ENCODE measurements at places on chromosomes 5 and 9.
A peak's percentile ranks its signal among the peaks of the same experiment; 100 is the strongest.

GRCh38 chr9:107173422-107174180, 109.5 kb upstream of the RAD23B start:
- no peak for DNase-seq

GRCh38 chr9:82588301-82589180, 474.4 kb downstream of the RASEF start:
- DNase-seq = no peak

GRCh38 chr5:126525630-126526245, 69.3 kb downstream of the ALDH7A1 start:
- no peak for DNase-seq

GRCh38 chr9:16671591-16672137, 198.8 kb downstream of the BNC2 start:
- no peak for DNase-seq

DNA sequence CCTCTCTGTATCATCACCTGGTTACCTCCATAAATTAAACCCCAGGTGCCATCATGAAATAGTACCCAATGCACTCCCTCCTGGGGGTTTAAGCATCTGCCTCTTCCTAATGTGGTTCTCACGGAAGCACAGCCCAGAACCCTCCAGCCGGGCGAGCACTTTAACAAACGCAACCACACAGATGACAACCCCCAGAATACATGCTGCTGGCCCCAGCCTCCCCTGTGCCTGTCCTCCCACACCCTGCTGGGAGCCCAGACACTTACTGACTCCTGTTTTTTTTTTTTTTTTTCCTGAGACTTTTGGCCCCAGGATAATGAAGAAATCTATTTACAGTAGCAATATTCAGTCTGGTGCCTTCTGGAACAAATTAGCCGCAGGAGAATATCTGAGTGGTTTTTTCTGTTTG, 50.0 kb upstream of the COL5A1 start:
- no peak for DNase-seq

GRCh38 chr9:36320466-36320865, 62.2 kb upstream of the GNE start:
- no peak for DNase-seq

DNA sequence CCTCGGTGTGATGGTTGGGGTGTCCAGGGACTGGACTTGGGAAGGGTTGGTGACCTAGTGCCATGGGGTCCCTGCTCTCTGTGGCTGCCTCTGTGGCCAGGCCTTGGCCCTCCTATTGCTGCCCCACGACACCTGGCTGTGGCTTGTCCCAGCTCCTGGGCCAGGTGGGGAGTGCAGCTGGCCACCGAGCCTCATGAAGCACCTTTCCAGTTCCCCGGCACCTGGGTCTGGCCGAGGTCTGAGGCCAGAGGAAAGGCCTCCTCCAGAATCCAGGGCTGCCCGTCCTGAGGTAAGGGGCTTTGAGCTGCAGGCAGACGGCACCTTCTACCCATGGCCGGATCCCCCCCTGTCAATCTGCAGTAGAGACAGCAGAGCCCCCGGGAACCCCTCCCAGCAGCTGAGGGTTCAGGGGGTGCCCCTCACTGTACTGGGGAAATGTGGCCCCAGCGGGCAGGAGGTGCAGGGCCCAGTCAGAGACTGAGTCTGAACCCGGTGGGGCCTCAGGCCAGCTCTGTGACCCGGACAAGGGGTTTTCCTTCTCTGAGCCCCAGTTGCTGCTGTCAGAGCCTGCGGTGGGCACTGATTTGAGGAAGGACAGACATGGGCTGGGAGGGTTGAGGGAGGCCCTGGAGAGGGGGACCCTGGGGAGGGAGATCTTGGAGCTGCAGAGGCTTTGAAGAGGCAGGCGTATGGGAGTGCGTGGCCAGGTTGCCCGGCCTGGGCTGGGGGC, 54.5 kb downstream of the RXRA start:
- DNase-seq = no peak

DNA sequence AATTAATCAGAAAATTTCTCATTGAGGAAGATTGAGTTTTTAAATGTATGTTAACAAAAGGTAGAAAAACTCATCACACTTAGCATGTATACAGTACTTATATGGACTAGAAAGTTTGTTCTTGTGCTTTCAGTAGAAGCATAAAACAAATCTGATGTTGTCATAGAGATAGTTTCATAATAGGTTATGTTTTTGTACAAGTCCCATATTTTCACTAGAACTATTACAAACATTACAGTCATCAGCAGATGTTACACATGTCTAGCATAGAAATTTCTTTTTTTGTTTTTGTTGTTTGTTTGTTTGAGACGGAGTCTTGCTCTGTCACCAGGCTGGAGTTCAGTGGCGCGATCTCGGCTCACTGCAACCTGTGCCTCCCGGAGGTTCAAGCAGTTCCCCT, 131.4 kb downstream of the COMMD10 start:
- no peak for DNase-seq

DNA sequence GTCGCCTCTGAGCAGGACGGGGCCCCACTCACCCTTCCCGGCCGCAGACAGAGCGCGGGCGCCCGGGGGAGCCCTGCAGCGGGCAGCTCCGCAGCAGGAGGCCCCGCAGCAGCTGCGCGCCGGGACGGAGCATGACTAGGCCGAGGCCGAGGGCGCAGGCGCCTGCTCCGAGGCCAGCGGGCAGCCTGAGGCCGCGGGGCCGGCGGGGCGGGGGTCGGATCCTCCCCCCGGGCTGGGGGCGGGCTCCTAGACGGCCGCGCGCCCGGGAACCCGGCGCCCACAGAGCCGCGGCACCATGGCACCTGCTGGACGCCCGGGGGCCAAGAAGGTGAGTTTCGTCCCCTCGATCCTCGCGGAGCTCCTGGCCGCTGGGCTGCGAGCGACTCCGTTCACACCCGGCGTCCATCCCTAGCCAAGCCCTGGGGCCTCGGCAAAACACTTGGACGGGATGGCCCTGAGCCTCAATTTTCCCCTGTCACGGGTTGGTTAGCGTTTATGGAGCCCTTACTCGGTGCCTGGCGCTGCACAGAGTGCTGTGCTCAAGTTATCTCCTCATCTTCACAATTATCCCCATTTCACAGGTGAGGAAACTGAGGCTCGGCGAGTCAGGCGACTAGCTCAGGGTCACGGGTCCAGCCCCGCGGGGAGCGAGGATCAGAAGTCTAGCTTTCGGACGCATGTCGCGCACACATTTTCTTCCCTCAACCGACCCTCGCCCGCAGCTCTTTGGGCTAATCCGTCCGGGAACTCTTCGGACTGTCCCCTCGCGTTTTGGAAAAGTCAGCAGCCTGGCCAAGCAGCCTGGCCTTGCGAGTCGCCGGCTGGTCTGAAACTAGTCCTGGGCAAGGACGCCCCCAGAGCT, at the start of the genes BHMT2 and DMGDH:
TSS of gene BHMT2 (plus strand) at position 280 of the 862 bp plus-strand sequence. CDS start at position 296, 16 bp downstream.
TSS of gene DMGDH (minus strand) at position 187 of the 862 bp plus-strand sequence. CDS start at position 133, 54 bp downstream.
- no peak for DNase-seq

- peak; percentile 28 for DNase-seq
Observed at GRCh38 chr9:6428940-6429889, 16.2 kb downstream of the UHRF2 start.

- no peak for DNase-seq
Observed at GRCh38 chr5:1840071-1840547, 38.9 kb downstream of the NDUFS6 start.

- DNase-seq = no peak
Observed at GRCh38 chr5:96483878-96484277, 50.8 kb upstream of the PCSK1 start.

DNA sequence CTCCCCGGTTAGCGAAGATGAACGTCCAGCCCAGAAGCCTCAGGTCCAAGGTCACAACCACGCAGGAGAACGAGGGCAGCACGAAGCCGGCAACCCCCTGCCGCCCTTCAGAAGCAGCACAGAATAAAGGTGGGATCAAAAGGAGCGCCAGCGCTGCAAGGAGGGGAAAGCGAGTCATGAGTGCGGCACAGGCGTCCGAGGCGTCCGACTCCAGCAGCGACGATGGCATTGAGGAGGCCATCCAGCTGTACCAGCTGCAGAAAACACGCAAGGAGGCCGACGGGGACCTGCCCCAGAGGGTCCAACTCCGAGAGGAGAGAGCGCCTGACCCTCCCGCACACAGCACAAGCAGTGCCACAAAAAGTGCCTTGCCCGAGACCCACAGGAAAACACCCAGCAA, 5.8 kb downstream of the PPP1R26 start:
- no peak for DNase-seq

GRCh38 chr5:139392678-139393496, 2.0 kb downstream of the PROB1 start:
- peak; percentile 65 for DNase-seq

DNA sequence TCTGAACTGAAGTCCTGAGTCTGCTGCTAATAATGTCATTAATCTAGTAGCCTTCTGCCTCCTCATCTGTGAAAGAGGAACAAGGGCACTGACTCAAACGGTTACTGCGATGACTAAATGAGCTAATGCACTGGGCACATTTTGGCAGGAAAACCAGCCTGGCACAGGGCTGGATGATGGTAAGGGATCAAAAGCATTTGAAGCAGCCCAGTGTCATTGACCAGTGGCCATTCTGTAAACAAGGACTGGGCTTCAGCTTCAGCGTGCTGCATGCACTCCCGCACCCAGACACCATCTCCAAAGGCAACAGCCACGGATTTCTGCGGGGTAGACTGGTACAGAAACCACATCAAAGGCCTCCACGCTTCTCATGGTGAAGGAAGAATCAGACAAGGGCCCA, 8.0 kb downstream of the GCNT4 start:
- DNase-seq = no peak

GRCh38 chr9:113528088-113528487, 64.6 kb downstream of the RGS3 start:
- no peak for DNase-seq

- no peak for DNase-seq
Observed at GRCh38 chr5:171776770-171777759, 8.6 kb upstream of the SMIM23 start.

DNA sequence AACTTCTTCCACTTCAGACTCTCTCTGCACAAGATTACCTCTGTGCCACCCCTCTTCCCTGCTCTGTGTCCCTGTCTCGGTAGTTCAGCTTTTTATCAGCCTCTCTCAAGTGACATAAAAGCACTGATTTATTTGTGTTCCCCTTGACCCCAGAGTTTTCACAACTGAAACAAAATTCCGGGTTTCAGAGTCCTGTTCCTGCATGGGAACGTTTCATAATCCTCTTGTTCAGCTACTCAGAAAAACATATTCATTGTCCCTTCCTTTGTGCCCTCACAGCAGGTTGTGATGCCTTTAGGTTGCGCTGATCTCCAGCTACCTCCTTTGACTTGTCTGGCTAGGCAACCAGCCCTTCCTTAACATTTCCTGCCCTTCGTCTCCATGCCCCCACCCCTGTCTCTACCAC, 13.7 kb upstream of the ITGA1 start:
- peak; percentile 23 for DNase-seq

- DNase-seq = no peak
Observed at GRCh38 chr9:100191264-100191663, 92.2 kb downstream of the INVS start.

- DNase-seq = no peak
Observed at GRCh38 chr5:144742361-144742760, 571.7 kb downstream of the KCTD16 start.

DNA sequence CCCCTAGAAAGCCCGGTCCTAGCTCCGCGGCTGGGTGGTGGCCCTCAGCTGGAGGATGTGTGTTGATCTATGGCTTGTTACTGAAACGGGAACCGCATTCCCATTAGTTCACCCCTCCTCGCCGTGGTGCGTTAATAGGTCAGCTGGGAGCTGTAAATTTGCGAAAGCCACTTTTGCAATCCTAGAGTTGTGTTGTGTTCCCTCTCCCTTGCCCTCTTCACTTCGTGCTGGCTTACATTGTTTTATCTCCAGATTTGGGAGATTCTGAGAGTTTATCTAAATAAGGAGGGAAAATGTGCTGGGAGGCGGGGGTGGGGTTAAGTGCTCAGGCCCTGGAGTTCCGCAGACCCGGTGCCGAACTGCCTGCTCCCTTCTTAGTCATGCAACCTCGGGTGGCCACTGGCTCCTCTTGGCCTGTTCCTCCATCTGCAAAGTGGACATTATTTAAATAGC, 62.8 kb downstream of the HMCN2 start:
- DNase-seq = no peak

DNA sequence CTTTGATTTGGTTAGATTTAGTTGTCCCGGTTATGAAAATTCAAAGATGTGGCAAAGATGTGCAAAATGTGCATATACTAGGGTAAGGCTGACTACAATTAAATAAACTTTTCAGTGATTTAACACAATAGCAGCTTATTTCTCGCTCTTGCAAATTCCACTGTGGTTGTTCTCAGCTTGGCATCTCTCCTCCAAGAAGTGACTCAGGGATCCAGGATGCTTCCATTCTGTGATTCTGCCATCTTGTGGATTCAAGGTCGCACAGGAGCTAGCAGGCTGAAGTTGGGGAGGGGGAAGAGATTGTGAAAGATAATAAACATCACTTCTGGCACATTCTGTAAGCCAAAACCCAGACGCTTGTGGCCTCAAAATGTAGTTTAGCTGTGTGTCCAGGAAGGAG, 60.1 kb upstream of the TGFBR1 start:
- no peak for DNase-seq

GRCh38 chr5:125700380-125700861, 722.8 kb upstream of the GRAMD2B start:
- DNase-seq = no peak
